ENCODE measurements at places on chromosomes 11 and 22.

DNA sequence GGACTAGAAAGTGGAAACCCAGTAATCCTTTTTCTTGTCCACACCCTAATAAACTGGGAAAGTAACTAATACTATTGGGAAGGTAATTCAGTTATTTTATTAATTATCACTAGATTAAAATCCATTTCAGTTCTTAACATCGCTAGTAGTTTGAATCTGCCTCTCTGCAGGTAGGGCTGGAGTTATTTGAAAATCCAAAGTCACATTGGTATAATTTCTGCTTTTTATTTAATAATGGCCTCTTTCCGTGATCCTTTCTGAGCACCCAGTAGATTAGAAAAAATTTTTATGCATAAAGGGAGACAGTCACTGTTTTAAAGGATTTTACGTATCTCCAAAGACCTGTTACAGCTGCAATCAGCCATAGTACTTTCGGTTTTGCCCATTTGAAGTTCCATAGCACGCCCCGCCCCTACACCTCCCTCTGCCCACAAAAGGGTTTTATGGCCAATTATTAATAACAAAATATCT lies 605 bp upstream of the COPB1 start:
- peak; percentile 67 for DNase-seq

GRCh38 chr11:29255401-29255800 lies 761.4 kb downstream of the KCNA4 start:
- no peak for DNase-seq

GRCh38 chr11:11940551-11940950 lies 67.9 kb downstream of the DKK3 start:
- DNase-seq, result peak; percentile 97

DNA sequence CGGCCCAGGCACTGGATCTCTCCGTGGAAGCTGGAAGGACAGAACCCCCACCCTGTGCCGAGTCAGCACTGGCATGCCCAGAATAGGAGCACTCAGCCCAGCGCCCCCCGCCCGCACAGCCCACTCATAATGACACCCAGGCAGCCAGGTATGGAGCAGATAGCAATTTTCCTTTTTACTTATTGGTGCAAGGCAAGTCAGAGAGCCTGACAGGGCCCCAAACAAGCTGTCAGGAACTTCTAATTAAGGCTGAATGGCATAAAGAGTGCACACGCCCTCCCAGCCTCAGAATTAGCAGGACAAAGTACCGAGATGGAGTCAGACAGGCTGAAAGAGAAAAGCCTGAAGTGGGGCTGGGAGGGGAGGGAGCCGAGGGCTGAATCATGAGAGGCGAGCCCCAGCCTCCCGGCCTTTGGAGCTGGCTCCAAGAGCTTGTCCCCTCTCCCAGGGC lies 76.9 kb downstream of the DSCAML1 start:
- DNase-seq, result peak; percentile 90

DNA sequence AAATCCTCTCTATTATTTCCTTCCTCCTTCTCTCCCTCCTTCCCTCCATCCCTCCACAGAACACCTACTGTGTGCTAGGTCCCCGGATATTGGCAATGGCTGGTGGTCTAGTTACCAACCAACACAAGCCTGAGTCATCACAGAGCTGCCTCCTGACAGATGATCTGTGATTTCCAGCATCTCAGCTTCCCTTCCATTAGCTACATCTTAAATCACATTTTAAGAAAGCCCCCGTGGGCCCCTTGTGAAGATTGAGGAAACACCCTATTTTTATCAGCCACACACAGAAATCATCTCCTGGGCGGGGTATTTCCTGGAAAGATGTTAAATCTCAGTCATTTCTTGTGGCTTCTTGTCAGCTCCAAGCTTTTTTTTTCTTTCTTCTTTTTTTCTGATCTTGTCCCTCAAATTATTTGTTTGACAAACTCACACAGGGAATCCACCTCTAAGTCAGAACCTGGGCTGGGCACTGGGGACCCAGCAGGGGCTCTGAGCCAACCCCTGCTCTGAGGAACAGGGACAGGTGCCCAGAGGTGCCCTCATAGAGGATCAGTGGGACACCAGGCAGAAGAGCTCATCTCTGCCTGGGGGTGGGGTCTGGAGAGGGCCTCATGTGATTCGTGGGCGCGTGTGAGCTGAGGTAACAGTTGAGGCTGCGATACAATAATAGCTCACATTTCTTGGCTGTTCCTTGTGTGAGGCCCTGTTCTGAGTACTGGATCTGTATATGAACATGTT lies 42.4 kb downstream of the CACNA1I start:
- no peak for DNase-seq

GRCh38 chr11:128407962-128408361 lies 179.4 kb downstream of the ETS1 start:
- DNase-seq, result no peak

GRCh38 chr11:110833033-110833484 lies 120.8 kb upstream of the ARHGAP20 start:
- DNase-seq, result no peak

- DNase-seq, result no peak
These were observed 149.1 kb downstream of the OPCML start for GRCh38 chr11:133383201-133383600.

GRCh38 chr11:28922386-28922981 lies 814.3 kb downstream of the METTL15 start:
- DNase-seq, result no peak
